IPS-NIHi11 (cell line): ENCODE measurements at places on chromosomes 12 and 14.

- no peak for DNase-seq
Measured at GRCh38 chr12:101819467-101819866, 11.3 kb downstream of the GNPTAB start.

DNA sequence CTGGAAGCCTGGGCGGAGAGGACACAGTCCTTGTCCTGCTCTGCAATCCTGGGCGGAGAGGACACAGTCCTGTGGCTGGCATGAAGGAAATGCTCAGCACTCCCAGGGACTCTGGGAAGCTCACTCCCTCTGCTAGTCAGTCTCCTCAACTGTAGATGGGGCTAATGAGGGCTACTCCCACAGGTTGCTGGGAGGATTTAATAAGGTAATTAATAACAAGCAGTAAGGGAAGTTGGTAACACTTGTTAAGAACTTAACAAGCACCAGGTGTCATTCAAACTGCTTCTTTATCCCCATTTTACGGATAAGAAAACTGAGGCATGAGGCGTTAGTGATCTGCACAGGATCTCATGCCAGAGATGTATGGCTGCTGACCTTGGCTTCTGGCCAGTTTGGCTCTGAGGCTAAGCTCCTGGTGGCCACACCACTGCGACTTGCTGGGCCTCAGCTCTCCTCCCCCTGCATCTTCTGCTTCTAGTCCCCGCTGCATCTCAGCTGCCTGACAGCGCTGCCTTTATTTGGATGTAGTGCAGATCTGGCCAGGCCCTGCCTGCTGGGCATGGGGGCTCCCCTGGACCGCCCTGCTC is 54.1 kb upstream of the BEGAIN start:
- DNase-seq: no peak

- DNase-seq: peak; percentile 23
Measured at GRCh38 chr12:98696036-98696646, 51.1 kb downstream of the APAF1 start.

GRCh38 chr12:40157336-40157735 is 51.5 kb upstream of the SLC2A13 start:
- no peak for DNase-seq

GRCh38 chr12:131057211-131057721 is 103.6 kb downstream of the ADGRD1 start:
- DNase-seq: no peak

DNA sequence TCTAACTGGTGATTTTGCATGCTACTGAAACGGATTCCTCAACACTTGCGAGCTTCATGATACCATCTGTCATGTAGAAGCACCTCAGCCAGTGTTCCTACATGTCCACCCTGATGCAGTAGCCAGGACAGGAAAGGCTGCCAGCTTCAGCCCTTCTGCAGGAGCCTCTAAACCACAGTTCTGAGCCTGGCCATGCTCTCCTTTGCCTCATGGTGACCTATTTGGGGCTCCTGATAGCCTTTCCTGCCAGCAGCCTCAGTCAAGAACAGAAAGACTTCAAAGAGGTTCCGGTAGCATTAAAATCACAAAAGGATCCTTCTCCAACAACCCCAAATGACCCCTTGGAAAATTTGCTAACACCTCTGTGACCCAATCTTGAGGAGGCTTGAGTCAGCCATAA is 96.0 kb downstream of the CNTN1 start:
- DNase-seq: no peak

- peak; percentile 3 for DNase-seq
Measured at GRCh38 chr14:73521229-73521628, 15.7 kb upstream of the ACOT1 start.

- no peak for DNase-seq
Measured at GRCh38 chr12:57834086-57834876, 12.2 kb downstream of the CTDSP2 start.

GRCh38 chr14:37232907-37233481 is 35.3 kb downstream of the MIPOL1 start:
- DNase-seq: peak; percentile 47

GRCh38 chr12:107594995-107595394 is 90.6 kb upstream of the PWP1 start:
- DNase-seq: no peak

- DNase-seq: peak; percentile 85
Measured at GRCh38 chr12:26097046-26097878, 27.6 kb downstream of the BHLHE41 start.

DNA sequence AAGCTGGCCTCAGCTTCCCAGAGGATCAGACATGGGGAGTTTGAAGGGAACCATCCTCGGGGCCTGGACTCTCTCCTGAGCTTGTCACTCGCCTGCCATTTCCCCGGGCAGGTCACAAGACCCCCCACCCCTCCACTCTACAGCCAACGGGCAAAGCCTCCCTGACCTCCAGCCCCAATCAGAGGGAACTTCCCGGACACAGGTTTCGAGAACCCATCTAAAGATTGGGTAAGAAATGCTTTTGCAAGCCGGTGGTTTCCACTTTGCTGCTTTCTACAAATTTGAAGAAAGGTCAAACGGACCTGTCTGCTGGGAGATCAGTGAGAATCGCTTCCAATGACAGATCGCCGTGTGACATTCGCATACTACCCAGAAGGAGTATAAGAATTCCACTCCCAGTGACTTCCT is 89.6 kb downstream of the SCARB1 start:
- DNase-seq: no peak

DNA sequence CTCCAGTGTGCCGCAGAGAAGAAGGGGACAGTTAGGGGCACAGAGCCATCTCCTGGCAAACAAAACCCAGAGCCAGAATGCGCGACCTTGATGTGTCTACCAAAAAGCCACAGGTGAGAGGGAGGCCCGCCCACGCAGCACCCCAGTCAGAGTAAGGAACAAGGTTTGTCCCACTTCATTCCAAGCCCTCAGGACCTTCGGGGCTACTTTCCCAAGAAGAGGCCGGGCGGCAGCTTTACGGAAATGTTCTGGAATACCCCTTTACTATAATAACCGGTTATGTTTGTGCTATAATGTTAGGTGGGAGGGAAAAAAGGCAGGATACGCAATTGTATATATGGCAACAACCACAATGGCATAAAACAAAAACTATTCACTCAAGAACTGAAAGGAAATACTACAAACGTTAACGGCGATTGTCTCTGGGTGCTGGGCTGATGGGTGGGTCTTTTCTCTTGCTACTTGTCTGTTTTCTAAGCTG is 12.3 kb downstream of the CCDC88C start:
- no peak for DNase-seq

GRCh38 chr12:131872154-131873051 is 22.0 kb upstream of the ULK1 start:
- peak; percentile 33 for DNase-seq

- no peak for DNase-seq
Measured at GRCh38 chr12:22229652-22230279, 104.7 kb downstream of the ST8SIA1 start.

DNA sequence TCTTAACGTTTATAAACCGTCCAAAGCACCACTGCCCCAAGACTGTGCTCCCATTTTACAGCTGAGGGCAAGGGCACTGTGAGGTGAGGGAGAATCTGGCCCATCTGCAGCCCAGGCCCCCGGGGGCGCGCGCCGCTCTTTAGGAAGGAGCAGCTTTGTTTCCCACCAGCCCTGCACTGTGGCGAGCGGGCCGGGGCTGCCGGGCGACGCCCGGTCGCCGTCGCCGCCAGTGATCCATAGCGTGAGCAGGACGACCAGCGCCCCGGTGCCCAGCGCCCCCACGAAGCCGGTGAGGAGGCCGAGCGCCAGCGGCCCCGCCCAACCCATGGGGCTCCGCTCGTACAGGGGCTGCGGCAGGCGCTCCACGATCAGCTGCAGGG is 34.6 kb downstream of the FIGNL2 start:
- no peak for DNase-seq

DNA sequence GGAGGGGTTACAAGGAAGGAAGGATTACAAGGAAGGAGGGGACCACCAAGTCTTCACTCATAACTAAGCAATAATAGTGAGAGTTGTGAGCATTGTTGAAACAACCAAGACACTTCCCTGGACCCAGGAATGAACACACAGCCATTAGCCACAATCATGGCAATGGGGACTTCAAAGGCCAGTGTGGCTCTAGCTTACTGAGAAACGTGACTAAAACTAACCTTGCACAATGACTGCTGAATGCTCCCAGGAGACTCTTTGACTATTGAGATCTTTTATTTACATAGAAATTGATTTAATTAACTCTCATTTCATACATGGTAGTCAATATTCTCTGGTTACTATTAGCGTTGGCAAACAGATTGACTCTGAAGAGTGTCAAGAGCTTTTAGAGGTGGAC is 263.0 kb upstream of the SOX5 start:
- DNase-seq: no peak

DNA sequence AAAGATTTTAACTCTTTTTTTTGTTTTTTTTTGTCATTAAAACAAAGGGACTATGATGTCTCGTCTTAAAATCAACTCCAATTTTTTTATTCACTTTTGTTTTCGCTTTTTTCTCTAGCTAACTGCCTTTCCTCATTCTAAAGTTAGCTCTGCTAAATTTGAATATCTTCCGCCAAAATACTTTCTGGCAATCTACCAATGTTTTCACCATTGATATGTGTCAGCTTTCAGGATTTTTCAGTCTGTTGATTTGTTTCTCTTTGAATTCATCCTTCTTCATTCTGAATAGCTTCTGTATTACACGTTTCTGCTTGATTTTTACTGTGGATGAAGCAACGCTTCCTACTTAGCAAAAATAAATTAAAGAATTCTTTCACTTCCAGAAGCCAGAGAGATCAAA is 38.7 kb upstream of the NOVA1 start:
- no peak for DNase-seq

DNA sequence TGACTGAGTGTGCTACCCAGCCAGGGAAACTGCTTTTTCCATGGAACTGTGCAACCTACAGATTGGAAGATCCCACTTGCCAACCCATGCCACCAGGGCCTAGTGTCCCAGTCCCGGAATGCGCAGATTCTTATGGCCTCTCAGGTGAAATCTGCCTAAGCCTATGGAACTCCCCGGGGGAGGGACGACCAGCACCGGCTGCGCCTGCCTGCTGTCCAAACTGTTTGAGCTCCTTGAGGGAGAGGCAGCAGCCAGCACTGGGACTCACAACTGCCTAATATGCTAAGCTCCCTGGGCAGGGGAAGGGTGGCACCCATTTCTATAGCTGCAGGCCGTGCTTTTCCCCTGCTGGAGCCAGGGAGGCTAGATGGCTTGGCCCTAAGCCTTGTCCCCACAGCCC is 92.5 kb upstream of the GZMB start:
- DNase-seq: no peak

- no peak for DNase-seq
Measured at GRCh38 chr12:113505941-113506340, 34.3 kb upstream of the LHX5 start.

GRCh38 chr12:20423557-20423956 is 55.2 kb downstream of the PDE3A start:
- DNase-seq: peak; percentile 25

- peak; percentile 77 for DNase-seq
Measured at GRCh38 chr12:70590051-70590450, 47.2 kb downstream of the PTPRB start.

DNA sequence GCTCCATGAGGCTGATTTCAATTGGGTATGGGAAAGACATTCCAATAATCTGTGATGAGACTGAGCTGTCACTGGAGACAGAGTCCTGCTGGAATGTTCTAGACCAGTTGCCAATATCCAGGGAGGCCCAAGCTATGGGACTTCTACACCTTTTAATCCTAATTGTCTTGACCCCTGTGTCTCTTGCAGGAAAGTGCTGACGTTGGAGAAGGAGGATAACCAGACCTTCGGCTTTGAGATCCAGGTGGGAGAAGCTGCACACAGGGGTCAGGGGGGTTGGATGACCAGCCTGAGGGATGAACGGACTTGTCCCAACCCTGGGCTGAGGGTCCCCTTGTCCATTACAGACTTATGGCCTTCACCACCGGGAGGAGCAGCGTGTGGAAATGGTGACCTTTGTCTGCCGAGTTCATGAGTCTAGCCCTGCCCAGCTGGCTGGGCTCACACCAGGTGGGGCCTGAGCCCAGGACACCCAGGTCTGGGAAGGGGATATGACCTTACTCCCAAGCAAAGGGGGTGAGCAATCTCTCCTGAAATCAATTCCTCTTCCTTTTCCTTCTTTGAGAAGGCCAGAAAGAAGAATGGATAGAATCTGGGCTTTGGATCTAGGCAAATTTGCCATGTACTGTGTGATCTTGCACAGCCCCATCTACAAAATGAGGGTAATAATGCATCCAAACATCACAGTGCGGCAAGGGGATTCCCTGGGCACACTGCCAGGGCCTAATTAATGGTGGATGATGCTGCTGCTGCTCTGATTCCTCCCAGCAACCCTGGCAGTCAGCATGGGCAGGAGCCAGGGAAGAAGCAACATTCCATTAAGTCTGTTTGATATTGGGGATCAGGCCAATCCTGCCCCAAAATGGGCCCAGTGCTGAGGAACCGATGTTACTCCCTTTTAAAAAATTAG is 4.2 kb downstream of the TAMALIN start:
- no peak for DNase-seq
